ENCODE measurements at places on chromosomes 12 and 14. TPM values are rescaled to one million over a fixed set of nuclear protein-coding genes. Genes with fewer than 3 reads are reported as not detected.

GRCh38 chr14:97726676-97727075 lies 929.5 kb downstream of the VRK1 start:
- no peak for DNase-seq

DNA sequence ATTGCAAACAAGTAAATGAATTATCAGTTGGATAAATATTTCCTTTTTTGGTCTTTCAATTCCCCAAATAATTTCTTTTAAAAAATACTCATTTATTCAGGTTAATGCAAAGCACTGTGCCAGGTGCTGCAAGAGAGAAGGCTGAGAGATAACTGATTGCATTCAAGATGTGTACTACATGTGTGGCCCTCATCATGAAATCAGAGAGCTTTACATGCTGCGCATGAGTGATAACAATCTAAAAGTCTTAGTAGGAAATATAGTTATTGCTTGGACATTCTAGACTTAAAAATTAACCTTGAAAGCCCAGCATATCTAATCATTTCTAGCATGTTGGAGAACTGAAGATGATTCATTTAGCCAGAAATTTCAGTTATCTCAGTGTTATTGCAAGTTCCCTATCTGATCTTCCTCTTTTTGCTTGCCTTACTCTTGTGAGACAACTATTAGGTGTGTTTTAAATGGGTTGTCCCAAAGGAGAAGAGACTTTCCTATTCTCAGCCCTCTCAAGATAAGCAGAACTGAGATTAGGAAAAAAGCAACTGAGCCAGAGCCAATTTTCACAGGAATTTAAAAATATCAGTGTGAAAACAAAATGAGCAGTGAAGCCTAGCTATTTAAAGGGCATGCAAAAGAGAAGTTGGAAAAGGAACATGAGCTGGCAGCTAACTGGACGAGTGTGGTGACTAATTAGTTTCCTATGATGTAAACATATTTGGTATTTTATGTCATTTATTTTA lies 60.9 kb downstream of the PLEKHA5 start:
- DNase-seq, result no peak

DNA sequence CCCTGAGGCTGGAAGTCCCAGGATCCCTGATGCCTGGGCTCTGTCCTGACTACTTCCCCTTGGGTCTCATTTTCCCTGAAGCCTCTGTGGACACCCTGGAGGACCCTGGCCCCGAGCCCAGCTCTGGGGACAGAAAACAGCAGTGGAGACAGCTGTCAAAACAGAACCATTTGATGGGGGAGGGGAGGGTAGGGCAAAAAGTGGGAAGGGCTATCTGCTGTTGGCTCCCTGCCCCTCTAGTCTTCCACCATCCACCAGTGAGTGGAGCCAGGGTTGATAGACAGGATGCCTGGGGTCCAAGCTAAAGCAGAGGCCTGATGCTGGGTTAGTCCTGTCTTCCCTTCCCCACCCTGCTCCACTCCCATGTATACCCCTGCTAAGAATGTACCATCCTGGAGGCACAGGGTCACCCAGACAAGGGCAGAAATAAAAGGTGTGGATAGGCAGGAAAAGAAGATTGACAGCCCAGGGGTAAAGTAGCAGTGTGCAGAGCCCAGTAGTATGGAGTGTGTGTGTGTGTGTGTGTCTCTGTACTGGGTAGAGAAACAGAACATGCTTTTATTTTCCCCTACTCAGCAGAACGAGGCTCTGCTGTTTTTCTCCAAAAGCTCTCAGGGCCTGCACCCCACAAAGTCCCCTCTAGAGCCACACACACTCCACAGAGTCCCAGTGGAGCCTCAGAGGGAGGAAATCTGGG lies 9.8 kb downstream of the ZNF385A start:
- no peak for DNase-seq

GRCh38 chr14:99803803-99804202 lies 10.6 kb downstream of the EML1 start:
- DNase-seq, result peak; percentile 6

DNA sequence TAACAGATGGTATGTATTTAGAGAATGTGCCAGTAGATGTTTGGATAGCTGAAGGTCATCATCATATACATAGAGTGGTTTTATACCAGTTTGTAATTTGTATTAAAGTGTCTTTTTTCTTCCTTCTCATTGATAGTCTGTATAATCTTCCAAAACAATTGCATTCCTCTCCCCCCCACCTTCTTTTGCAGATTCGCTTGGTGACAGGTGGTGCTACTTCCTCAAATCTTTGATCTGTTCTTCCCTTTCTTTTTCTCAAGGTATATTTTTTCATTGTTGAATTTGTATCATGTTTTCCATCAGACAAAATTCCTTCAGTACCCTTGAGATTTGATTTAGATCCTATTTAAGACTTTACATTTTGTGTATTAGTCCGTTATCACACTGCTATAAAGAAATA lies 15.0 kb downstream of the TBC1D15 start:
- DNase-seq, result no peak

P2RX2 gene
- total RNA-seq, result not detected

SCNN1A gene
- 3.3 TPM for total RNA-seq

SPATA7 gene
- total RNA-seq, result 7.3 TPM

CLEC6A gene
- total RNA-seq, result not detected

Data from mesenteric fat pad (tissue), 1 donor.